NCI-H1092 treated with DMSO at 0.1 percent for 48 hours (cell line): ENCODE measurements at places on chromosomes 4 and X.
A peak's percentile ranks its signal among the peaks of the same experiment; 100 is the strongest.

- DNase-seq = no peak
These were observed 55.6 kb downstream of the SLITRK4 start for GRCh38 chrX:143580266-143580665.

DNA sequence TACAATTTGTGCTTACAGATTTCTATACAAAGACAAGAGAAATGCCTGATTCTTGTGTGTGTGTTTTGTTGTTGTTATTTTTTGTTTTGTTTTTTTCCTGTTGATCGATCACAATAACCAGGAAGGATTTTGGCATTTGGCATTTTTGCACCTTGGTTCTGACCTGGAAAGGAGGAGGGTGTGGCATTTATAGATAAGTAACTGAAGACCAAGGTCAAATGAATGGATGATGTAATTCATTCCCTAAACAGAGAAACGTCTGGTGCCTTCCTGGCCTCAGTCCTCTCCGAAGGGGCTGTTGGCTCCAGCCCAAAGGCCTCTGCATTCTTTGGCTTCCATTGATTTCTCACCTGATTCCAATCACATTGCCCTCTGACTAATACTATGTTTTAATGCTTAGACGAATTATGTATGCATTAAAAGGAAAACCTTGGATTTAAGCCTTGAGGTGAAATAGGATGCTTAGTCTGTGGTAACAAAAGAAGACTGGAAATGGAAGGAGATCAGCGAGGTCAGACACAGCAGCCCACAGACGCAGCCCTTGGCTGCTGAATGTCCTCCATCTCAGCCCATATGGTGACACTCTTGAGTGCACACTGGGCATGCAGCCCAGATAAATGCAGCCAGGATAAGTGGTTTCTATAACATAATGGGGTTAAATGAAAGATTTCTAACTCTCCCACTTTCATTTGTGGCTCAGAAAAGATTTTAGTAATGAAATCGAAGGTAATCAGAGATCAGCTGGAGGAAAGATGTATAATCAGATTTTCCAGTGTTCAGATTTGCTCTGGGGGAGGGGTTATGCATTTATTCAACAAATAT, 60.5 kb upstream of the TRIM2 start:
- DNase-seq = peak; percentile 98

DNA sequence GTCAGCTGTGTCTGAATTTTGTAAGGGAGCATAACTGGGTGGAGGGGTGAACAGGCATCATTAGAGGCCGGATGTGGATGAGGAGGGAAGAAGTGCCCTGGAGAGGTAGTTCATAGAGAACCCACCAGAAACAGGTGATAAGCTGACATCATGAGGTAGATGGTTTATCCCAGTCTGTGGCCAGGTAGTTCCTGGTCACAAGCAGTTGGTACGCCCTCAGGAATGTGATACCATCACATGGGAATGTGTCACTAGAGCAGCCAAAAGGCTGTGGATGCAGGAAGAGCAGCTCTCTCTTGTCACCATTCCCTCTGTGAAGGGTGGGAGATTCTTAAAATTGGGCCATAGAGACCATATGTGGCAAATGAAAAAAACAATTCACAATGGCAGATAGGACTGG, 21.9 kb downstream of the MSN start:
- DNase-seq = no peak

DNA sequence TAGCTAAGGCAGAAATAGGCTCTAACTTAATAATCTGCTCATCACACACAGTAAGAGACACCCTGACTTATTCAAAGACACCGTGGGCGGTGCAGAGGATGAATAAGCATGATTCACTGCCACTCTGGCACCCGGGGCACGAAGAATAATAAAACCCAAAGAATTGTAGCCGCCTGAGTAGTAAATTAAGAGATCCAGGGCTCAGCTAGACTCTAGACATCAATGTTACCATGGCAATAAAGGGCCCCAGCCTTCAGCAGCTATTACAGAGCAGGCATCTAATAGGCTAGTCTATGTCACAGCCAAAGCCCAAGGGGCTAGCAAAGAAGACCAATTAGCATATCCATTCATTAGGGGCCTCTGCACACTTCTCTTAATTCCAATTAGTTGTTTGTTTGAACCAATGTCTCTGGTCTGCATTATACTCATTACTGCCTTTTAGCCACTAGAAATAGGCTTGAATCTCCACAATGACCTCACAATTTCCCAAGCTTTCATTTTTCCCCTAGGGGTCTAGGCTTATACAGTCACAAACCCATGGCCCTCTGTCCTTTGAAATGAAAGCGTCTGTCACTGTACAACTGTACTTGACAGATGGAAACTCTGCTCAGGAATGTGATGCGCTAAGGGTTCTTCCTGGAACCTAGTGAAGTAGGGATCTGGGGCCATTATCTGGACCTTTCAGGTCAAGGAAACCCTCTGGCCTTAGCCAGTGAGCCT, 3.0 kb upstream of the ATP1B4 start:
- peak; percentile 2 for DNase-seq

- DNase-seq = no peak
These were observed 258.4 kb upstream of the TAPT1 start for GRCh38 chr4:16484711-16485110.

DNA sequence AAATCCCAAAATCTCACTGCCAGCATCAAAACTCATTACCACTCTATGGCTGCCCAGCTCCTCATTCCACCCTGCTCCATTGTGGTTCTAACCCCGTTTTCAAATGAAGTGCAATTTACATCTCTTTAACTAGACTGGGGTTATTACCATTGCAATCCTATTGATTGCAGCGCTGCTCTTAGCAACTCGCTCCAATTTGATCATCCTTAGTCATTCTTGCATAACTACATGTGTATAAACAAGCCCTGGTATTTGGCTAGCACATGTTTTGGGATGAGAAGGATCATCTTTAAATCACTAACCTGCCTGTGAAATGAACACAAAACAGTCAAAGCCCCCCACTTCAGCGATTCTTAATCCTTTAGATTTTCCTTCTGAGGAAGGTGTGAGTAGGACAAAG, 340.1 kb upstream of the PPARGC1A start:
- DNase-seq = no peak
